GM23248 (cell line): ENCODE measurements at places on chromosomes 4 and X. TPM values are rescaled to one million over a fixed set of nuclear protein-coding genes. Genes with fewer than 3 reads are reported as not detected.

MGARP gene
- 2.9 TPM in 2 replicates for polyA plus RNA-seq

PHKA1 gene
- 1.4 and 1.6 TPM in 2 replicates for polyA plus RNA-seq

CSAG2 gene
- not detected in 2 replicates for polyA plus RNA-seq

MAP9 gene
- 5.6 and 6.2 TPM in 2 replicates for polyA plus RNA-seq

TLR1 gene
- 0.11 TPM in 1 of 2 replicates, not detected in the other for polyA plus RNA-seq

GPRASP1 gene
- polyA plus RNA-seq, result 0.45 and 0.57 TPM in 2 replicates

NMU gene
- polyA plus RNA-seq, result 0.61 TPM in 1 of 2 replicates, not detected in the other

NAP1L5 gene
- 5.2 and 6.7 TPM in 2 replicates for polyA plus RNA-seq

TMSB15C gene
- polyA plus RNA-seq, result 0.30 and 0.39 TPM in 2 replicates

DNA sequence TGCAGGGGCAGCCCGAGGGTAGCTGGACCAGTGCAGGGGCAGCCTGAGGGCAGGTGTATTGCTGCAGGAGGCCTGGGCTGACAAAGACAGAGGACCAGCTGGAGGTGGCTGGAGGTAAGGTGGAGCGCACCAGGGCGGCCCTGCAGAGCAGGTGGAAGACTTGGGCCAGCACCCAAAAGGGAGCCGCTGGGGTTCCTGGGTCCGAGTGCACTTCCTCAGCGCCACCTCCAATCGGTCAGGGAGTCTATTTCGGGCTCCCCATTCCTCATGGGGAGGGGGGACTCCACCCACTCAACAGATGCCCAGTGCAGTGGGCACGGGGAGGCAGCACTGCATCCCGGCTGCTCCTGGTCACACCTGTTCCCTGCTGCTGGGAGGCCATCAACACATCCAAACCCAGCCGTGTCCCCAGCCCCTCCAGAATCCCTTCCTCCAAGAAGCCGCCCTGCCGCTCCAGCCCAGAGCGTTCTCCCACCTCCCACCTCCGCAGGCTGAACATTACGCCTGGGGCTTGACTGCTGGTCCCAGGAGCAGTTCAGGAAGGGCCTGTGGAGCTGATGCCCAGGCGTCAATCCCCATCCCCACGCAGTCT is 1.5 kb downstream of the LRPAP1 start:
- H3K4me1 ChIP-seq, result peaks cover 8% of the 10 kb centered on the region; the same call in 1 of the 2 replicates
- H3K27ac ChIP-seq, result no peak overlapping the region
- no peaks in the 10 kb centered on the region for H3K27me3 ChIP-seq
- H3K4me3 ChIP-seq, result peak overlapping the region; percentile 86
- H3K36me3 ChIP-seq, result no peaks in the 10 kb centered on the region
- DNase-seq, result no peak

DNA sequence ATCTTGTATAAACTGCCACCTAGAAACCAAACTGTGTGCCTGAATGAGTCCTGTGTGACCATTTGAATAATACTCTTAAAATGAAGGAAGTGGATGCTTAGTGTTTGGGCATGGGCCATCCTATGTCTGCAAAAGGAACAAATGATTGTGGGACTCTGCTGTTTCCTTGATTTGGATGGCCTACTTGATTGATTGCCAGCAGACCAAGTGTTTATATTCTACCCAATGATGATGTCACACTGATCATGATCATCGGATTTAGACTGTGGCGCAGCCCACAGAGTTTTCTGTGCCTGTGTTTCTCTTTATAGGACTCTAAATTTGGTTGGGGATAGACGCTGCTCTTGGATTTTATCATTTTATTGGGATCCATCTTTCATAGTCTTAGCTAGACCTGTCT is 4.4 kb downstream of the SEPTIN11 start:
- H3K27ac ChIP-seq, result peak overlapping the region; percentile 25
- H3K4me1 ChIP-seq, result peaks cover 52% of the 10 kb centered on the region
- H3K27me3 ChIP-seq, result no peaks in the 10 kb centered on the region
- peak overlapping the region; percentile 96 for H3K4me3 ChIP-seq
- peaks cover 20% of the 10 kb centered on the region; the same call in 1 of the 2 replicates for H3K36me3 ChIP-seq
- peak; percentile 36 for DNase-seq

DNA sequence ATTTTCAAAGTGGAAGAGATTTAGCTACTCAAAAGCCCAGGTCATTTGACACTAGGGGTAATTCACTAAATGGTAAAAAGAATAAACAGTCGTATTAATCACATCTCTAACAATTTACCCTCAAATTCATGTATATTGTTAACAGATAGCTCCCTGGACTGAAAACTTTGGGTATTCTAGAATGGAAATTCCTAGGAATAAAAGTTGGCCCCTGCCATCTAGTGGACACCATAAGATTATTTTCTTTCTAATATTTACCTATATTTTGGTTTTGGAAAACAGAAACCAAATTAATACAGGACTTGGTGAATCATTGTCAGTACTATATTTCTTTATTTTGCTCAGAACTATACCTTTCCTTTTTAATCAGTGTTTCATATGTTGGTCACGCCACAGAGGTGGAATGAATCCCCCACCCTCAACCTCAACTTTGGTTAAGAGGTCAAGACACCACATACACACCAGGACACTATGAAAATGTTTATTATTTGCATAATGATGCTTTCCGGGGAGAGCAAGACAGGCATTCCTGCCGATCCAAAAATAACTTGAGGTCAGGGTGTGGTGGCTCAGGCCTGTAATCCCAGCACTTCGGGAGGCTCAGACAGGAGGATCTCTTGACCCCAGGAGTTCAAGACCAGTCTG is 96.2 kb upstream of the APOOL start:
- H3K36me3 ChIP-seq, result no peaks in the 10 kb centered on the region
- H3K27me3 ChIP-seq, result no peaks in the 10 kb centered on the region
- peak; percentile 35 for DNase-seq
- no peaks in the 10 kb centered on the region for H3K4me1 ChIP-seq
- no peak overlapping the region for H3K27ac ChIP-seq
- H3K4me3 ChIP-seq, result no peak overlapping the region

GRCh38 chrX:110512341-110512740 is 153.7 kb downstream of the RTL9 start:
- H3K4me3 ChIP-seq, result no peak overlapping the region
- no peaks in the 10 kb centered on the region for H3K36me3 ChIP-seq
- no peak overlapping the region for H3K27ac ChIP-seq
- peaks cover 11% of the 10 kb centered on the region for H3K4me1 ChIP-seq
- no peak for DNase-seq

DNA sequence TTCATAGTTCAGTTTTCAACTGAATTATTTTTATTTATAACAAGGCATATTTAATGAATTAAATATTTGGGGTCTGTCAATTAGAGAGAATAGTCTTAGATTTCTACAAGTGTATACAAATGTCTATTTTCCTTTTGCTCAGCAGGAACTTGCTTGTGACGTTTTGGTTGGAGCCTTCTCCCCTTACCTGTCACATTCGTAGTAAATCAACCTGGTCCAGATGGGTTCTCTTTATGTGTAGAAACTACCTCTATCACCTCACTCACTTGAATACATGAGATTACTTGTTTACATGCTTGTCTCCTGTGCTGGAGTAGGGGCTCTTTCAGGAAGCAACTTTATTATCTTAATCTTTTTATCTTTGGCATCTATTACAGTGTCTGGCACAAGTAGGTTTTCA is 938.3 kb upstream of the IGFBP7 start:
- H3K27me3 ChIP-seq, result no peaks in the 10 kb centered on the region
- no peak overlapping the region for H3K27ac ChIP-seq
- DNase-seq, result no peak

DNA sequence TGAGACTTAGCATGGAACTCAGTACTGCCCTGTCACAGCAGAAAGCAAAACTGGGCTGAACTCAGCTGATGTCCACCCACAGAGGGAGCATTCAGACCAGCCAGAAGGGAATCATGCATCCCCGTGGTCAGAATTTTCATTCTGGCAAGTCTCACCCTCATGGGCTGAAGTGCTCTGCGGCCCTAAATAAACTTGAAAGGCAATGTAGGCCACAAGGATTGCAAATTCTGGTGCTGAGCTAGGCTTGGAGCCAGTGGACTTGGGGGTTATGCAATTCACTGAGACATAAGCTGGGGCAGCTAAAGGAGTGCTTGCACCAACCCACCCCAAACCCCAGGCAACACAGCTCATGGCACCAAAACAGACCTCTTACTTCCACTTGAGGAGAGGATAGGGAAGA is 494.1 kb downstream of the GABRG1 start:
- H3K27ac ChIP-seq, result no peak overlapping the region
- H3K4me3 ChIP-seq, result no peak overlapping the region
- no peaks in the 10 kb centered on the region for H3K4me1 ChIP-seq
- peak; percentile 20 for DNase-seq
- no peaks in the 10 kb centered on the region for H3K36me3 ChIP-seq
- no peaks in the 10 kb centered on the region for H3K27me3 ChIP-seq

DNA sequence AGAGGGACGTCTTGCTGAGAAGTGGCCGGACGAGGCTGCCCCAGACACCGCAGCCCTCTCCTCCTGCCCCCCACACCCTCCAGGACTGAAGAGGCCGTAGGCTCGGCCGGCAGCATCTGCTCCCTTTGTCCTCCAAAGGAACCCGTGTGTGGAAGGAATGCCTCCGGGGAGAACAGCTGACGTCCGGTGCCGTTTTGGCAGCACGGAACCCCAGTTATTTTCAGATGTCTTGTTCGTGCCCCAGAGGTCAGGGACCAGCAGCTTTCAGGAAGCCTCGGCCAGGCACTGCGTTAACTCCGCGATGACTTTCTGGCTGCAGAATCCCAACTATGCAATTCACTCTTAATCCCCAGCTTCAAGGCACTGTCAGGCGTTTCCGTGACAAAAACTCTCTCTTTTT is 10.9 kb upstream of the PPP2R3B start:
- no peaks in the 10 kb centered on the region for H3K36me3 ChIP-seq
- H3K4me3 ChIP-seq, result no peak overlapping the region
- no peaks in the 10 kb centered on the region for H3K4me1 ChIP-seq
- no peaks in the 10 kb centered on the region for H3K27me3 ChIP-seq
- no peak overlapping the region for H3K27ac ChIP-seq

GRCh38 chr4:102678107-102678506 is 82.7 kb downstream of the MANBA start:
- H3K27ac ChIP-seq, result no peak overlapping the region
- H3K4me1 ChIP-seq, result no peaks in the 10 kb centered on the region
- no peak for DNase-seq
- no peaks in the 10 kb centered on the region for H3K36me3 ChIP-seq

- H3K4me3 ChIP-seq, result no peak overlapping the region
- no peaks in the 10 kb centered on the region for H3K4me1 ChIP-seq
- no peak for DNase-seq
- peaks cover 5% of the 10 kb centered on the region for H3K27me3 ChIP-seq
- H3K36me3 ChIP-seq, result no peaks in the 10 kb centered on the region
Observed at GRCh38 chr4:8731364-8731763, 138.8 kb downstream of the CPZ start.
